ENCODE measurements at places on chromosomes 6 and 20.

DNA sequence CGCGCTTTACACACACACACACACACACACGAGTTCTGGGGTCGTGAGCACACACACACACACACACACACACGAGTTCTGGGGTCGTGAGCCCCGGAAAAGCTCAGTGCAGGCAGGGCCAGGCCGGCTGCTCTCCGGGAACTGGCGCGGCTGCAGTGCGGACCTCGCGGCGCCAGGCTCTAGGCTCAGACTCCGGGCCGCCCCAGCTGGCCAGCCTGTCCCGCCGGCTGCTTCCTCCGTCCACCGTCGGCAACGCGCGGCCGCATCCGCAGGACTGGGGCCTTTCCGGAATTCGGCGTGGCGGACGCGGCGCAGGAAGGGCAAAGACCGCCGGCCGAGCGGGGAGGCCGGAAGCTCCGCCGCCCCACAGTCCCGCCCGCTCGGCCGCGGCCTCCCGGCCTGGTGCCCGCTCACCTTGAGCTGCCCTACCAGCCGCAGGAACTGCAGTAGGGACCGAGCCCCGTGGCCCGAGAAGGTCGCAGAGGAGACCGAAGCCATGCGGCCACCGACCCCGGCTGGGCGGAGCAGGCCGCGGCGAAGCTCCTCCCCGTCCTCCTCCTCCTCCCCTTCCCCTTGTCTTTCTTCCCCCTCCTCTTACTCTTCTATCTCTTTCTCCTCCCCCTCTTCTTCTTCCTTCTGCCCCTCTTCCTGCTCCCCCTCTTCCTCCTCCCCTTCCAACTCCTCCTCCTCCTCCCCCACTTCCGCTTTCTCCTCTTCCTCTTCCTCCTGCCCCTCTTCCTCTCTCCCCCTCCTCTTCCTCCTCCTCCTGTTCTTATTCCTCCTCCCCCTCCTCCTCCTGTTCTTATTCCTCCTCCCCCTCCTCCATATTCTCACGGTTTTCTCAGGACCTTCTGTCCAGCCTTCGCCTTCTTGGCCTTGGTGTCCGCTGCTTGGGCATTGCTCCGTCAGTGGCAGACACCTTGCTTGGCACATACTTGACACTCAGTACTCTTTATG, at the start of gene HDDC2:
TSS of gene HDDC2 (minus strand) at position 533 of the 957 bp plus-strand sequence. CDS start at position 498, 35 bp downstream.
- DNase-seq = peak; percentile 12

DNA sequence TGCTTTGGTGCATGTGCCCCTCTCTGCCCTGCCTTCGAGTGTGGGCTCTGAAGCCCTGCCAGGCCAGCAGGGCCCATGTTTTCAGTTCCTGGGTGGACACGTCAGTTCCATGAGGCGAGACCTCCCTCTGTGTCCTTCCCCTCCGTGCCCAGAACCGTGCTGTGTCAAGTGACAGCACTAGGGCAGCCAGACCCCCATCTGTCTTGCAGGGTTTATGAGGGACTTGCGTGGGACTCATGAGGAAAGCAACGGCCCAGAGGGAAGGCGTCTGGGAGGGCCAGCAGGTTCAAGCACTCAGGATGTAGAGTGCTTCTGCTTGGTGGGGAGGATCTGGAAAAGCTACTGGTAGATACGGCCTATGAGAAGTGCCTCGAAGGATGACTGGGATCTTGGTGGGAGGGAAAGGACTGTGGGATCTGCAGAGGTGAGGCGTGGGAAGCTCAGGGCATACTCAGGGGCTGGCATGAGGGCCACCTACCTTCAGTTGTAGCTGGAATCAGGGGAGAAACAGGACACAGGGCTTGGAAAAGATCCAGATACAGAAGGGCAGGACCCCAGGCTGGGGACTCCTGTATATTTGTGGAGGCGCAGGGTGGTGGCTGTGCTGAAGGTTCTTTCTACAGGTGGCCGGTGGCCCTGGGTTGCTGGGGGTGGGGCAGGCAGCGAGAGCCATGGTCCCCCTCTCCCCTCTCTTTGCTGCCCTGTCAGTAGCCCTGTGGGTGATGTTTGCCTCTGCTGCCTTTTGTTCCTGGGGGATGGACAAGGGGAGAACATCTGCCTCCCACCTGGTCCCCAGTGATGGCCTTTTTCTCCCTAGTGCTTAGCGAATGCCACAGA, 5.5 kb downstream of the NPEPL1 start:
- DNase-seq = no peak

- DNase-seq = no peak
Measured at GRCh38 chr6:153150752-153151440, 19.8 kb upstream of the RGS17 start.

DNA sequence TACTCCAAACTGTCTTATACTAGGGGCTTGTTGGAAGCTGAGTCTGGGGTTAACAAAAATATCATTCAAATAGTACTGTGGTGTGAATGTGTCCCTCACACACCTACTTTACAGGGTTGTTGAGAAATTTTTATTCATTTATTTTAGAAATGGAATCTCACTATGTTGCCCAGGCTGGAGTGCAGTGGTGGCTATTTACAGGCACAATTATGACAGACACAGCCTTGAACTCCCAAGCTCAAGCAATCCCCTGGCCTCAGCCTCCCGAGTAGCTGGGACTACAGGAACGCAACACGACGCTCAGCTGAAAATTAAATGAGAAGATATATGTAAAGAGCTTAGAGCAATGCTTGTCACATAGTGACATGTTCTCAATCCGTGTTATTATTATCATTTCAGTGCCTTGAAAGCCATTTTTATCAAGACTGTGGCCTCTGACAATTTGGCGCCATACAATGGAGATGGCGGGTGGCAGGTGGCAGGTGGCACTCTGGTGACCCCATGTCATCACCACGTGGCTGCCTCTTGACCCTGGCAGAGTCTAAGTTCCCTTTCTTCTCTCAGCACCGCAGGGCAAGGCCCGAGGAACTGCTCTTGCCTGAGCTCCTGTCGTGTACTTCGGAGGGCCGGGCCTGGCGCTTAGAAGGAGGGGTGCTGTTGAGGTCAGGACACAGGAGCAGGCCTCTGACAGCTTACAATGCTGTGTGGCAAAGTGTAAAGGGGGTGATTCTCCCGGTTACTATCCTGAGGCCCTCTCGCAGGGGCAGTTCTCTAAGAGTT, 64.5 kb downstream of the STX11 start:
- DNase-seq = no peak

DNA sequence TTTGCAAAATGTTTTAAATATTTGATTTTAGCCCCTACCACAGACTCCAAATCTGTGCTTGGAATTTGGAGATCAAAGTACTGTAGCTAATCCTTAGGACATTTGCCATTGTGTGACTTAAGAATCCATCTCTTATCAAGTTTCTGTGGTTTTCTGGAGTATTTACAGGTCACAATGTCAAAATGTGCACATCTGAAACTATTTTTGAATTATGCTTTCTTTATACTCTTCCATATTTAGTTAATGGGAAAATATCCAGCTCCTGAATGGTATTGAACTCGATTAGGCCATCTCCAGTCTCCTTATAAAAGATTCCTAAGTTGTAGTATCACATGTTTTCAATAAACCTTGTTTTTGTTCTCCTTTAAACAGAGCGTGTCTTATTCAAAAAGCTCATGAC, 162.5 kb downstream of the KHDC1L start:
- no peak for DNase-seq

GRCh38 chr6:34029489-34030280, 116.2 kb downstream of the GRM4 start:
- DNase-seq = no peak

DNA sequence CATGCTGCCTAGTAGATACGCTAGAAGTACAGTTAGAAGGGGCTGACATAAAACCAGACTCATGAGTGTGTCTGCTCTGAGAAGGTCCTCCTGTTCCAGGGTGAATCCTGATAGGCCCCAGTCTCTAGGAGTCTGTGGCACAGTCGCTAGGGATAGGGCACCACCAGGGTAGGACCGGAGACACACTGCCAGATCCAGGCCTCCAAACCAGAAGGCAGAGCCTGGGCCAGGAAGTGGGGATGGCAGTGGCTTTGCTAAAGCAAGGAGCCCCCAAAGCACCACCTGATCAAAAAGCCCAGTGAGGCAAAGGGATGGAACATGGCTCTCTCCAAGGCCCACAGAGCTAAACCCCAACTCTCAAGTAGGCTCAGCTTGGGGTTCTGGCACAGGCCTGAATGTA, 21.6 kb downstream of the MDGA1 start:
- no peak for DNase-seq

GRCh38 chr20:4084721-4085120, 69.4 kb upstream of the RNF24 start:
- no peak for DNase-seq

- DNase-seq = no peak
Measured at GRCh38 chr20:63783970-63784369, 44.4 kb downstream of the SLC2A4RG start.

- DNase-seq = no peak
Measured at GRCh38 chr6:139820210-139820609, 445.8 kb upstream of the CITED2 start.

DNA sequence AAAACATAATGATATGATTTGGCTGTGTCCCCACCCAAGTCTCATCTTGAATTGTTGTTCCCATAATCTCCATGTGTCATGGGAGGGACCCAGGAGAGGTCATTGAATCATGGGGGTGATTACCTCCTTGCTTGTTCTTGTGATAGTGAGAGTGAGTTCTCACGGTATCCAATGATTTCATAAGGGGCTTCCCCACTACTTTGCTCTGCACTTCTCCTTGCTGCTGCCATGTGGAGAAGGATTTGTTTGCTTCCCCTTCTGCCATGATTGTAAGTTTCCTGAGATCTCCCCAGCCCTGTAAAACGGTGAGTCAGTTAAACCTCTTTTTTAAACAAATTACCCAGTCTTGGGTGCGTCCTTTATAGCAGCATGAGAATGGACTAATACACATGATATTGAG, 156.8 kb upstream of the PLCB4 start:
- DNase-seq = no peak

DNA sequence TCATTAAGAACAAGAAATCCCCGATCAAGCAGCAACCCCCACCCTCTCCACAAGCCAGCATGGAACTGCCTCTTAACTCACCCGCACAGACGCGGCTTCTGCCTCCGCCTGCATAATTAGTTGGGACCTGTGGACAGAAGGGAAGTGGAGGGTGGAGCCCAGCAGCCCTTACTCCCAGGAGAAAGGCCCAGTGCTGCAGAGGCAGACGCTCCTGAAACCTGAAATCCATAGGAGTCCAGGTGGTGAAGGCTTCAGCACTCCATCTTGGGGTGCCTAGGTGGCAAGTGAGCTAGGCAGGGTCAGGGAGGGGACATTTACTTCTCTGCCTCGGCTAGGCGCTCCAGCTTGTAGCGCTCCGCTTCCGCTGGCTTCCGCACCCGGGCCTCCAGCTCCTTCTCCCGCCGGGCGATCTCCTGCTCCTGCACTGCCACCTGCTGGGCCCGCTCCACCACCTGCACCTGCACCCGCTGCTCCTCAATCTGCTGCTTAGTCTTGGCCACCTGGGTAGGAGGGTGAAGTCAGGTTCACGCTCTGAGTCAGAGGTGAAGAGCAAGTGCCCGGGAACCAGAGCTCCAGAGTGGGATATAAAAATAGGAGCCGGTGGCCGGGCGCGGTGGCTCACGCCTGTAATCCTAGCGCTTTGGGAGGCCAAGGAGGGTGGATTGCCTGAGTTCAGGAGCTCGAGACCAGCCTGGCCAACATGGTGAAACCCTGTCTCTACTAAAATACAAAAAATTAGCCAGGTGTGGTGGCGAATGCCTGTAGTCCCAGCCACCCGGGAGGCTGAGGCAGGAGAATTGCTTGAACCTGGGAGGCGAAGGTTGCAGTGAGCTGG, 10.7 kb downstream of the TUBB start:
- DNase-seq = peak; percentile 63

DNA sequence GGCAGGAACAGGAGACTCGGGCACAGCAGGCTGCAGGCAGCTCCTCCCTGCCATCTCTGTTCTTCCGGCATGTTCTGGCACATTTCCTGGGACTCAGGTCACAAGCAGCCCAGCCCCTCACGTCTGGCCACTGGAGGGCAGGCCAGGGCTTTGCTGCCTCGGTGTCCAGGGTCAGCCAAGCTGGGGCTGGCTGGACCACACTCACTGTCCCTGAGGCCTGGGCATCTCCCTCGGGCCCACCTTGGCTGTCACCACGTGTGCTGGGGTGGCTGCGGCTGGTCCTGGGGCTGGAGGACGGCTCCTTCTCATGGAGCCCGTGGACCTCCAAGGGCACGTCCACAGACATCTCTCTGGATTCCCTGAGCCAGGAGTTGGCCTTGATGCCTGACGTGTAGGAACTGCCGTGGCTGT, 18.5 kb downstream of the FRMD1 start:
- no peak for DNase-seq

GRCh38 chr6:87785229-87785862, 83.3 kb upstream of the AKIRIN2 start:
- DNase-seq = no peak

DNA sequence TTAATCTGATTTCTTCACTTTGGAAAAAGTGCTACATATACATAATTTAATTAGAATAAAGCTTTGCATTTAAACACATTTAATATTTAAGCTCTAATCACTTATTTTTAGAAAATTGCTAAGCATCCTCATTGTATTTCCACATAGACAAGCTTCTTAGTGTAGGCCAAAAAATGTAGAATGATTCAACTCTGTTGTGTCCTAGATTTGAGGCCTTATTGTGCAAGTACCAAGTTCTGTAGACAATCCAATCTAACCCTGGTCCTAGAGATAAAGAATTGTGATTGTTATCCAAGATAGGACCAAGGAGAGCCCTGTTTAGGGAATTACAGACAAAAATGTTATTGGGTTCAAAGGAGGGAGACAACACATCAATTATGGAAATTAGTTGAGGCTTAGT, 27.6 kb downstream of the MRAP2 start:
- no peak for DNase-seq

GRCh38 chr6:157019115-157019641, 242.0 kb downstream of the ARID1B start:
- no peak for DNase-seq

DNA sequence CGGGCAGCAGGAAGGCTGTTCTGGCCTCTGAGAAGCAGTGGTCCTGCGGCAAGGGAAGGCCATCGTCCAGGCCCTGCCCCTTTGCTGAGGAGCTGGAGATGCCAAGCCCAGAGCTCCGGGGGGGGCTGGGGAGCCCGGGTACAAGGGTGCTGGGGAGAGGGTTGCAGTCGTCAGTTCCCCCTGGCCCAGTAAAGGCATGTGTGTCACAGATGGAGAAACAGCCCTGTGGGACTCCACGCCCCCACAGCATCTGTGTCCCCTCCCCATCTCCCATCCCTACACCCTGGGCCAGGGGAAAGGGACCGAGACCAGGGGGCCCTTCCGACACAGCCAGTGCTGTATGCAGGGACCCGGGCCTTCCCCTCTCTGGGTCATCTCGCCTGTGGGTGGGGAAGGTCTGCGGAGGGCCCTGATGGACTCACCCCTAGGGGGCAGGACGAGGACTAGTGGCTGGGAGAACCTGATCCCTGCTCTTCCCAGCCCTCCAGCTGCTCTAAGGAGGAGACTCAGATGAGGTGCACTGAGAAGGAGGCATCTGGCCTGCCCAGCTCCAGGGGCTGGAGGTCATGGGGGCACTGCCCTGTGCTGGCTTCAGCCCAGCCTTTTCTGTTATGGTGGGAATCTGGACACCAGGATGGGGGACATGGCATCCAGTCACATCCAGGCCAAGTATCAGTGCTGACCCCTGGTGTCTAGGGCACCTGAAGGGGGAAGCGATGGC, 609 bp downstream of the MYL9 start:
- DNase-seq = no peak

DNA sequence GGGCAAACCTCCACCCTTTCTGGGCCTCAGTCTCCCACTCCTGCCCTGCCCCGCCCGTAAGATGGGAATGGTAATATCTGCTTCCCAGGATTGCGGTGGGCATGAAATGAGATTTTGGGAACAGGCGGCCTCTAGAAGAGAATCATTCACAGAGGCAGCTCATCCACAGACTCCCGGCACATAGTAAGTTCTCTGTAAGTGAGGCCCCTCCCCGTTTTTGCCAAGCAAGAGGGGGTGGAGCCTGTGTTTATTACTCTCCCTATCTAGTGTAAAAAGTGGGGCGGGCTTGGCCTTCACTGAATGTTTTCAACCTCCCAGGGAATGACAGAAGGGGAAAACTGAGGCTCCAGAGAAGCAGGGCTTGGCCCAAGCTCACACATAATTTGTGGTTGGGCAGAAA, 20.0 kb downstream of the SUN5 start:
- DNase-seq = no peak
